Hepatocyte (in vitro differentiated cells): ENCODE measurements at places on chromosomes 5 and 9.

DNA sequence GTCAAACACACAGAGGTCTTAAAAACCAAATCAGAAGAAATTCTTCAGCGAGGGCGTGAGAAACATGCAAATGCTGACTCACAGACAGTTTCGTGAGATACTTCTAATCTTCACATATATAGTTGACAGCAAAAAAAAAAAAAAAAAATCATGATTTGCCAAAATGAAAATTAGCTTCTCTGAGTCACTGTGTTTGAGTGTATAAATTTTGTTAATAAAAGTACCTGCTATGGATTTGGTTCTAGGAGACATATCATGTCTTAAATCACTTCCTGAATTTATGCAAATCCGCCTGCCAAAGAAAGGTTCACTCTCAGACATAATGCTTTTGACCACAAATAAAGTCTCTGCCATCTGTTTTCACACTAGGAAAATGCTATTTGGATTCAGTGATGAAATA lies 114.3 kb downstream of the SLC1A3 start:
- no peaks in the 10 kb centered on the region for H3K36me3 ChIP-seq
- H3K27me3 ChIP-seq: peaks cover 10% of the 10 kb centered on the region
- H3K4me1 ChIP-seq: no peaks in the 10 kb centered on the region
- no peak overlapping the region for H3K4me3 ChIP-seq
- no peak overlapping the region for H3K27ac ChIP-seq

DNA sequence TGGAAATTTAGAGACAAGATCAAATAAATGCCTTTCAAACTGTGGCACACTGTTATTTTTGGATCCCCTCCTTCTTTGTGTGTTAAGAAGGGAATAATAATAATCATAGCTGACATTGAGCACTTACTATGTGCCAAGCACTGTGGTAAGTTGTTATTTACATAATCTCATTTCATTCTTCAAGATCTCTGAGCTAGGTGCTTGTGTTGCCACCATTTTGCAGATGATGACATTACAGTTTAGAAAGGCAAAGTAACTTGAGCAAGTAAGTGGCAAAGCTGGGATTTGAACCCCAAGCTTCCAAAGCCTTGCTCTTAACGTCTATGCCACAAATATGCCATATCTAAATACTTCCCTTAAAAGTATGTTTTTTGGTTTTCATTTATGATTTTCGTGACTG lies 121.8 kb upstream of the TMEM161B start:
- peaks cover 25% of the 10 kb centered on the region for H3K27me3 ChIP-seq
- H3K27ac ChIP-seq: no peak overlapping the region
- H3K4me1 ChIP-seq: no peaks in the 10 kb centered on the region
- no peaks in the 10 kb centered on the region for H3K36me3 ChIP-seq

DNA sequence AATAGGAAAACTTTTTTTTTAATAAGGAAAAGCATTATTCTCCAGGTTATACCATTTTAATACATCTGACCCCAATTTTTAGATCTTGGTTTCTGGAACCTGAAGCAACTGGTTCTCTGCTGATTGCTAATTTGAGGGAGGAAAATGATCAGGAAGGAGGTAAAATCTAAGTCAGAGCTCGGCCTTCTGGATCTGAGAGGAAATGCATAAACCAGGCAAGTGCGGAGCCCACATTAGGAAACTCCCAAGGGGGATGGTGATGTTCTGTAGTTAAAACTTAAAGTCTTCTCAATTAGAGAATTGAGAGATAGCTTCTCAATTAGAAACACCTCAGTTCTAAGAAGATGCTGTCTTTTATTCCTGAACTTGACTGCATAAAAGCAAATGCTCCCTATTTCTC lies 113.5 kb downstream of the TSSK1B start:
- no peaks in the 10 kb centered on the region for H3K36me3 ChIP-seq
- H3K4me3 ChIP-seq: no peak overlapping the region
- peaks cover 22% of the 10 kb centered on the region for H3K4me1 ChIP-seq
- no peaks in the 10 kb centered on the region for H3K27me3 ChIP-seq

DNA sequence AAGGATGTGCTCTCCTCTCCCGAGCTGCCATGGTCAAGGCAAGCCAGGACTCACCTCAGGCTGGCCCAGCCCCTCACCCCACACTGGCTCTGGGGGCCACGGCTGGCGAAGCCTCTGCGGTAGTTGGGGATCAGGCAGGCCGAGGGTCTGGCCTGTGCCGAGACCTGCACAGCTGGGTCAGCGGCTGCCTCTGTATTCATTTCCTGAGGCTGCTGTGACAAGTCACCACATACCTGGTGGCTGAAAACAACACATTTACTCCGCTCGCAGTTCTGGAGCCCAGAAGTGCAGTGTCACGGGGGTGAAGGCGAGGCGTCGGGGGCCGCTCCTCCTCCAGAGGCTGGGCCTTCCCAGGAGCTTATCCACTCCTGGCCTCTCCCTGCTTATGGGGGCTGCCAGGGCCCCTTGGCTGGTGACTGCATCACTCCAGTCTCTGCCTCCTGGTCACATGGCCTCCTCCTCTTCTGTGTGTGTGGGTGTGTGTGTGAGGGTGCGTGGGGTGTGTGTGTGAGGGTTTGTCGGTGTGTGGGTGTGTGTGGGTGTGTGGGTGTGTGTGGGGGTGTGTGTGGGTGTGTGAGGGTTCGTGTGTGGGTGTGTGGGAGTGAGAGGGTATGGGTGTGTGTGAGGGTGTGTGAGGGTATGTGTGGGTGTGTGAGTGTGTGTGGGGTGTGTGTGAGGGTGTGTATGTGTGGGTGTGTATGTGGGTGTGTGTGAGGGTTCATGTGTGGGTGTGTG lies 3.2 kb upstream of the SCGB3A1 start:
- peaks cover 8% of the 10 kb centered on the region for H3K4me1 ChIP-seq
- no peak overlapping the region for H3K4me3 ChIP-seq
- H3K36me3 ChIP-seq: no peaks in the 10 kb centered on the region
- no peak for DNase-seq
- H3K27me3 ChIP-seq: peaks cover 41% of the 10 kb centered on the region

DNA sequence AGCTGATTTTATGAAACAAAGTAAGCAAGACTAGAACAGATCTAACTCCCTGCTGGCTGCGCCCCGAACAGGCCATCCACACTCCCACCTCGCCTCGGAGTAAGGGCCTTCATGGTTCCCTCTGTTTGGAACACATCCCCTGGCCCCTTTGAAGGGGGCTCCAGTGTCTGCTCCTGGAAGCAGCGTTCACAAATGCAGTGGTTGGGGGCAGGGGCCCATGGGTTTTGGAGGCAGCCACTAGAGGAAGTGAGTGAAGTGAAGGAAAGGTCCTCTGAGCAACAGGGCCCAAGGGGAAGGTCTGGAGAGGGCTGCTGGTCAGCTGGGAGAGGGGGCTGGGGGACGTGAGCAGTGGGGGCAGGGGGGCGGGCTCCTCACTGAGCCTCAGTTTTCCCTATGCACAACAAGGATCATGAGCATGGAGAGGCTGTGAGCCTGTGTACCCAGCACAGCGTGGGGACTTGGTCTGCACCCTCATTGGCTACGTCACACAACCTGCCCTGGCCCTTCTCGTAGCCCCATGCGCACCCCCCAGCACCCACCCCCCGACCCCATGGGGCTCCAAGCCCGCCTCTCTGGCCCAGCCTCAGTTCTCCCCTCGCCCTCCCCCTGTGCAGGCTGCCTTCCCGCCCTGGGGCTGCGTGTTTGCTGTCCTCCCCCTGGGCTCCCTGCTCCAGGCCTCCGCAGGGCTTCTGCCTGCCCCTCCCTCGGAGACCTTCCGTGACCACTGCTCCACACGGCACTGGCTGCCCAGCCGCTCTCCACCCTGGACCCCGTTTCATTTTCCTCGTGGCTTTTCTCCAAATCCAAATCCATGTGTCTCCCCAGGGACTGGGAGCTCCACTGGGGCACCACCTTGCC lies 39.5 kb downstream of the RASGEF1C start:
- no peak for DNase-seq
- H3K4me3 ChIP-seq: no peak overlapping the region
- no peaks in the 10 kb centered on the region for H3K36me3 ChIP-seq
- no peak overlapping the region for H3K27ac ChIP-seq
- peaks cover 4% of the 10 kb centered on the region for H3K4me1 ChIP-seq
- no peaks in the 10 kb centered on the region for H3K27me3 ChIP-seq

DNA sequence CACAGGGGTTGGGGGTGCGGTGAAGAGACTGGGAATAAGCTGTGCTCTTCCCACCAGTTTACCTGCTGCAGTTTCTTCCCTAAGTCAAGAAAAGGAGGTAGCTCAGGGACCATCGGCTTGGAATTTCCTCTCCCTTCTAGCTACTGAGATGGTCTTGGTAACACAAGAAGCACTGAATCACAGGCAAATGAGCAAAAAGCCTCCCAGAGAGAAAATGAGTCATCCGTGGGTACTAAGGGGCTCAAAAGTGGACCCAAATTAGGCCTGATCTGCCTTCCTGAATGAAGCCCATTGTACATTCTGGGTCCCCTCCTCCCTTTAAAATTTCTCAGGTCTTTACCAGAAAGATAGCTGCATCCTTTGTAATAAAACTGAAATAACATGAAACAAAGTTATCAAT lies 49.9 kb downstream of the PTPN3 start:
- no peaks in the 10 kb centered on the region for H3K27me3 ChIP-seq
- no peak overlapping the region for H3K4me3 ChIP-seq
- H3K4me1 ChIP-seq: no peaks in the 10 kb centered on the region

GRCh38 chr5:173268750-173269432 lies 33.9 kb upstream of the NKX2-5 start:
- H3K27ac ChIP-seq: no peak overlapping the region
- peaks cover 16% of the 10 kb centered on the region for H3K27me3 ChIP-seq
- DNase-seq: no peak
- H3K36me3 ChIP-seq: no peaks in the 10 kb centered on the region

DNA sequence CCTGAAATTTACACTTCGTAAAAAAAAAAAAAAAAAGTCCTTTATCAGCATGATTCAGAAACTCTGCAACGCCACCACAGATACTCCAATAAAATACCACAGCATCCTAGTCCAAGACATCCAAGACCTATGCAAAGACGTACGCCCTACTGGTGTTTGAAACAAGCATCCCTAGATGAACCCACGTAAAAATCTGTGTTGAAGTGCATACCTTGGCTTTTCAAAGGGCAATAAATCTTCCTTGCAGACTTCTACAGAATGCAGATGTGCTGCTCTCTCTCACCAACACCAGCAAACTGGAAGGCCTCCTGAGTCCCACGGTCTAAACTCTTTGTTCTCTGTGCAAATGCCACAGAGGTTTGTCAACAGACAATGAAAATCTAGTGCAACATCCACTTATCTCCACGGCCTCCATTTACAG lies 38.8 kb downstream of the MYO10 start:
- H3K27me3 ChIP-seq: no peaks in the 10 kb centered on the region
- H3K36me3 ChIP-seq: no peaks in the 10 kb centered on the region
- H3K4me1 ChIP-seq: peaks cover 43% of the 10 kb centered on the region
- peak; percentile 64 for DNase-seq
- peak overlapping the region; percentile 93 for H3K27ac ChIP-seq

DNA sequence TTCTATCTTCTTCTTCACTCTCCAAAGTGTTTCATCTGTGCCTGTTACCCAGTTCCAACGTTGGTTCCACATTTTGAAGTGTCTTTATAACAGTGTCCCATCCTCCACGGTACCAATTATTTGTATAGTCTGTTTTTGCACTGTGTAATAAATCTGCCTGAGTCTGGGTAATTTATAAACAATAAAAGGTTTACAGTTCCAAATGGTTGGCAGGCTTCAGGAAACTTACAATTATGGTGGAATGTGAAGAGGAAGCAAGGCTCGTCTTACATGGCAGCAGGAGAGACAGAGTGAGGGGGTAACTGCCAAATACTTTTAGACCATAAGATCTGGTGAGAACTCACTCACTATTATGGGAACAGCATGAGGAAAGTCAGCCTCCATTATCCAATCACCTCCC lies 465.4 kb upstream of the CDH9 start:
- no peaks in the 10 kb centered on the region for H3K27me3 ChIP-seq
- no peak overlapping the region for H3K27ac ChIP-seq
- no peaks in the 10 kb centered on the region for H3K4me1 ChIP-seq
- no peaks in the 10 kb centered on the region for H3K36me3 ChIP-seq
- DNase-seq: no peak
- H3K4me3 ChIP-seq: no peak overlapping the region

GRCh38 chr5:174412941-174413340 lies 311.4 kb upstream of the MSX2 start:
- H3K4me3 ChIP-seq: no peak overlapping the region
- no peak for DNase-seq
- H3K4me1 ChIP-seq: no peaks in the 10 kb centered on the region
- H3K36me3 ChIP-seq: no peaks in the 10 kb centered on the region
- no peaks in the 10 kb centered on the region for H3K27me3 ChIP-seq

DNA sequence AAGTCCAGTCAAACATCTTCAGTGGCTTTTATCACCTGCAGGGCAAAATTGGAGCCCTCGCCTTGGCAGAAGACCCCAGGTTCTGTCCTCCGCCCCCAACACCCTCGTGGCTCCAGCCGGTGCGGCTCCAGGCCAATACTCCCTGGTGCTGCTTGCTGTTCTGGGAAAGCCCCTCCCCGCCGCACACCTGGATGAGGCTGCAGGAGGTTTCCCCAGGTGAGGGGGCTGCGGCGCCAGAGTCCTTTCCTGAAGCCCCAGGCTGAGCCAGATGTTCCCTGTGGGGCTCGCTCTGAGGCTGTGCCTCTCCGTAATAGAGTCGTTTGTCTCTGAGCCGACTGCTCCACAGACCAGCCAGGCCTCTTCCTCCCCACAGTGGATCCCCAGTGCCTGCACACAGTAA lies 375.4 kb upstream of the IRX1 start:
- H3K36me3 ChIP-seq: no peaks in the 10 kb centered on the region
- H3K4me1 ChIP-seq: no peaks in the 10 kb centered on the region
- no peaks in the 10 kb centered on the region for H3K27me3 ChIP-seq

GRCh38 chr5:31124651-31125305 lies 68.7 kb upstream of the CDH6 start:
- no peaks in the 10 kb centered on the region for H3K36me3 ChIP-seq
- DNase-seq: no peak
- H3K4me1 ChIP-seq: peaks cover 3% of the 10 kb centered on the region
- no peak overlapping the region for H3K27ac ChIP-seq
- no peak overlapping the region for H3K4me3 ChIP-seq

DNA sequence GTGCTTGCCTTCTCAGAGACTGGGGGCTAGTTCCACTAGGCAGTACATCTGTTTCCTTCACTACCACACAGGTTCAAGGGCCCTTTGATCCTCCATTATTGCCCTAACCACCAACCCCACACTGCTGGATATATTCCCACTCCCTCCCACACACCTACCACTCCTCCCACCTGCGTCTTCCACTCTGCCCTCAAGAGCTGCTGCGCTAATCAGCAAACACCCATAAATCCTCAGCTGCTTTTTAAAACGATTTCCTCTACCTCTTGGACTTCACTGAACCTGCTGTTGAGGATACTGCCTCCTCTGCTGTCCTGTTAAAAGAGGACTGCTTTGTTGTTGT lies 120.9 kb downstream of the MAPKAP1 start:
- no peaks in the 10 kb centered on the region for H3K27me3 ChIP-seq
- no peak overlapping the region for H3K4me3 ChIP-seq
- H3K4me1 ChIP-seq: no peaks in the 10 kb centered on the region
- no peaks in the 10 kb centered on the region for H3K36me3 ChIP-seq

GRCh38 chr5:45037927-45038326 lies 229.2 kb downstream of the MRPS30 start:
- no peaks in the 10 kb centered on the region for H3K36me3 ChIP-seq
- no peak overlapping the region for H3K27ac ChIP-seq
- H3K4me3 ChIP-seq: no peak overlapping the region
- no peaks in the 10 kb centered on the region for H3K27me3 ChIP-seq
- no peaks in the 10 kb centered on the region for H3K4me1 ChIP-seq

GRCh38 chr5:16933337-16933736 lies 2.8 kb downstream of the MYO10 start:
- peaks cover 17% of the 10 kb centered on the region for H3K4me1 ChIP-seq
- no peak overlapping the region for H3K27ac ChIP-seq
- no peak for DNase-seq
- H3K4me3 ChIP-seq: peak overlapping the region; percentile 3
- H3K27me3 ChIP-seq: peaks cover 3% of the 10 kb centered on the region

- no peak for DNase-seq
- H3K36me3 ChIP-seq: no peaks in the 10 kb centered on the region
- no peaks in the 10 kb centered on the region for H3K27me3 ChIP-seq
- H3K27ac ChIP-seq: no peak overlapping the region
- H3K4me1 ChIP-seq: peaks cover 9% of the 10 kb centered on the region
- no peak overlapping the region for H3K4me3 ChIP-seq
Measured at GRCh38 chr5:98791001-98791519, 17.6 kb downstream of the RGMB start.
